ENCODE measurements at places on chromosomes 1 and 21.

- H3K4me1 ChIP-seq: 0 out of 2 replicates have a peak, but pooled peaks cover 2% of the 10 kb centered on the region
- no peaks in the 10 kb centered on the region for H3K27me3 ChIP-seq
- no peak for DNase-seq
- H3K4me3 ChIP-seq: no peak overlapping the region
Measured at GRCh38 chr1:198664068-198664788, 25.4 kb downstream of the PTPRC start.

DNA sequence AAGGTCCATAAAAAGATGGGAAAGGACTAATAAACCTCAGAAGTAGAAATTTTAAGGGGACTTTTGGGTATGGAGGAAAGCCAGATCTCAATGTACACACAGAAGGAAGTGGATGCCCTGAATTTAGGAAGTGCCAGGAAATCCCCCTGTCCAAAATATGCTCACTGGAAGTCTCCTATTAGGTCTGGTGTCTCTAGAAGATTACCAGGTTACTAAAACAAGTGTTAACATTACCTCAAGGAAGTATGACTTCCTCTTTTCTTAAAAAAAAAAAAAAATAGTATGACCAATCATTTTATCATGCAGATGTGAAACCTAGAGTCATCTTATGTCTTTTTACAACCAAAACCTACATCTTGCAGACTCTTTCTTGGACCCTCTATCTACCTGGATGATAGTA is 30.7 kb downstream of the CD58 start:
- H3K36me3 ChIP-seq: no peaks in the 10 kb centered on the region
- H3K27me3 ChIP-seq: no peaks in the 10 kb centered on the region
- H3K27ac ChIP-seq: no peak overlapping the region
- no peak for DNase-seq

- no peak overlapping the region for H3K4me3 ChIP-seq
- DNase-seq: no peak
- H3K27ac ChIP-seq: no peak overlapping the region
- peaks cover 3% of the 10 kb centered on the region for H3K4me1 ChIP-seq
- H3K27me3 ChIP-seq: no peaks in the 10 kb centered on the region
- H3K36me3 ChIP-seq: no peaks in the 10 kb centered on the region
Measured at GRCh38 chr1:159951551-159951950, 2.5 kb downstream of the SLAMF9 start.

DNA sequence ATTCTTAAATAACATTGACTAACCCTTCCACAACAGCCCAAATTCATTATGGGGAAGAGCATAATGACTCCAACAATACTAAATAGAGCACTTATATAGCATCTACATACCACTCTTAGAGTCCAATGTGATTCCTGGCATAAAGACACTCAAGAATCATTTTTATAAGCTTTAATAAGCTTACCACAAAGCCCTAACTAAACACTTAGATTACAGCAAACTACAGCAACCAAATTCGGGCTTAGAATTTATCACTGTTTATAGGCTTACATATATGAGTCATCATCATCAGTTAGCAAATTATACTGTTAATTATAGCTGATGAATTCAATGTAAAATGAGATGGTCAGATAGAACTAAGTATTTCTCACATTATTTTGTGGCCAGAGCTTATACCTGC is 7.3 kb downstream of the SCYL3 start:
- H3K27ac ChIP-seq: no peak overlapping the region
- DNase-seq: no peak
- no peaks in the 10 kb centered on the region for H3K27me3 ChIP-seq
- H3K4me1 ChIP-seq: no peaks in the 10 kb centered on the region

DNA sequence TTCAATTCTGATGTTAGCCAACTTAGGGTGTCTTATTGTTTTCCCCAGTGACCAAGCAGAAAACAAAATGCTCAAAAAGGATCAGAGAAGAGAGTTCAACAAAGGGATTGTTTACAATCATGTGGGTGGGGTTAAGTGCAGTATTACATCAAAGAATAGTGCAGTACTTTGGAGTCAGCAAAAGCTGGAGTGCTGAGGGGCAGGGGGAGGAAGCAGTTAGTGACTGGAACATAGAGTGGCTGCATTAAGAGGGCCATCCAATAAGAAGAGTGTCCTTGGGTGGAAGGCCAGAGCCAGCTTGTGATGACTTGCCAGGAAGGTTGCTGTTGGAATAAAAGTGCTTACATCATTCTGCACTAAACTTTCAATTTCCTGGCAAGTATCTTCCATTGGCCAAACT is 175.5 kb downstream of the CYYR1 start:
- H3K27me3 ChIP-seq: no peaks in the 10 kb centered on the region
- H3K27ac ChIP-seq: no peak overlapping the region
- no peaks in the 10 kb centered on the region for H3K4me1 ChIP-seq
- H3K4me3 ChIP-seq: no peak overlapping the region
- H3K36me3 ChIP-seq: no peaks in the 10 kb centered on the region

- H3K27ac ChIP-seq: no peak overlapping the region
- H3K4me3 ChIP-seq: no peak overlapping the region
- H3K36me3 ChIP-seq: no peaks in the 10 kb centered on the region
- peaks cover 6% of the 10 kb centered on the region for H3K27me3 ChIP-seq
- DNase-seq: no peak
Measured at GRCh38 chr1:67827688-67828087, 5.6 kb downstream of the GNG12 start.

DNA sequence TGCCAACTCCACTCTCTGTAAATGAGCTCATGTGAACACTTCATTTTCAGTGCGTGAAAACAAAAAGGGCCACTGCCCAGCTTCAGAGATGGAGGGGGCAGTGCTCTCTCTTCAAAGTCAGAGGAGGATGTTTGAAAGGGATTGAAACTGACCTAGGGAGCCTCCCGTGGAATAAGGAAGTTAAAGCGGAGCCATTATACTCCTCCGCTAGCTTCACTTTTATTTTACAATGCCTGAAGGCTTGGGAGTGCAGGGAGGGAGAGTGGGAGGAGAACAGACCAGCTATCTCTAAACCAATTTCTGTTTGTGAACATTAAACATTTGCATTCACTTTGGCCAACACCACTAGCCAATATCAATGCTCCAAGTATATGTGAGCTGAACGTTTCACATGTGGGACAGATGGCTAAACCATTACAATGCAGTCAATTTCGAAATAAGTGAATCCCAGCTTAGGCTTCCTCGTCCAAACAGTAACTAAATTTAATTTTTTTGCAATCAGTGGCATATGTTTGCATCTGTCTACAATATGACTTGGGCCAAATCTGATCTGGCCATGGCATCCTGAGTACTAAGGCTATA is 126.9 kb downstream of the ESRRG start:
- peaks cover 1% of the 10 kb centered on the region for H3K27me3 ChIP-seq
- no peaks in the 10 kb centered on the region for H3K36me3 ChIP-seq
- H3K4me3 ChIP-seq: no peak overlapping the region
- H3K27ac ChIP-seq: no peak overlapping the region

Data from H1 (cell line).